Vagina (tissue), 2 donors: ENCODE measurements at places on chromosomes 2 and 18. TPM values are rescaled to one million over a fixed set of nuclear protein-coding genes. Genes with fewer than 3 reads are reported as not detected.

- no peak overlapping the region for H3K27ac ChIP-seq
- no peaks in the 10 kb centered on the region for H3K36me3 ChIP-seq
- DNase-seq: no peak
- no peaks in the 10 kb centered on the region for H3K27me3 ChIP-seq
- no peaks in the 10 kb centered on the region for H3K4me1 ChIP-seq
Observed at GRCh38 chr2:65943099-65943786, 491.7 kb upstream of the MEIS1 start.

DNA sequence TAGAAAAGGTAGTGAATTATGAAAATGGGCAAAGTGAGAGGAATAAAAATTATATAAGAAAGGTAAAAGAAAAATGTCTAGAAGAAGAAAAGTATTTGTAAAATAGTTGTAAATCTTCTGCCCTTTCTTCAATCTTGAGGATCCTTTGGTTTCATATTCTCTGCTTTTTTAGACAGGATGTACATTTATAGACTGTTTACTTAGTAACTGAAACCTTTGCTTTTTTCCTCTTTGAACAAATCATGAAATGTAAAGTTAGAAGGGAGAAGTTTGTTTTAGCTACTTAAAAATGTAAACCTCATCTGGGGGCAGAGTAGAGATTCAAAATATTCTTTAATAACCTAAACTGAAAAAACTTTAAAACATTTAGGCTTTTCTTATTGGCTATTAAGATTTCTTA, 150.4 kb upstream of the ITGA4 start:
- no peaks in the 10 kb centered on the region for H3K36me3 ChIP-seq
- no peak for DNase-seq
- H3K4me3 ChIP-seq: no peak overlapping the region
- no peaks in the 10 kb centered on the region for H3K27me3 ChIP-seq
- H3K4me1 ChIP-seq: peaks cover 13% of the 10 kb centered on the region

- no peaks in the 10 kb centered on the region for H3K27me3 ChIP-seq
- no peak for DNase-seq
- H3K36me3 ChIP-seq: no peaks in the 10 kb centered on the region
- peaks cover 12% of the 10 kb centered on the region for H3K4me1 ChIP-seq
- no peak overlapping the region for H3K4me3 ChIP-seq
Observed at GRCh38 chr18:58252166-58252565, 208.1 kb downstream of the NEDD4L start.

- peaks cover 41% of the 10 kb centered on the region for H3K4me1 ChIP-seq
- no peaks in the 10 kb centered on the region for H3K27me3 ChIP-seq
- no peak overlapping the region for H3K4me3 ChIP-seq
- H3K36me3 ChIP-seq: no peaks in the 10 kb centered on the region
Observed at GRCh38 chr2:42867093-42868065, 75.0 kb upstream of the HAAO start.

- H3K36me3 ChIP-seq: no peaks in the 10 kb centered on the region
- no peaks in the 10 kb centered on the region for H3K27me3 ChIP-seq
- no peak for DNase-seq
- no peaks in the 10 kb centered on the region for H3K4me1 ChIP-seq
Observed at GRCh38 chr2:29613067-29613466, 308.3 kb downstream of the ALK start.

DNA sequence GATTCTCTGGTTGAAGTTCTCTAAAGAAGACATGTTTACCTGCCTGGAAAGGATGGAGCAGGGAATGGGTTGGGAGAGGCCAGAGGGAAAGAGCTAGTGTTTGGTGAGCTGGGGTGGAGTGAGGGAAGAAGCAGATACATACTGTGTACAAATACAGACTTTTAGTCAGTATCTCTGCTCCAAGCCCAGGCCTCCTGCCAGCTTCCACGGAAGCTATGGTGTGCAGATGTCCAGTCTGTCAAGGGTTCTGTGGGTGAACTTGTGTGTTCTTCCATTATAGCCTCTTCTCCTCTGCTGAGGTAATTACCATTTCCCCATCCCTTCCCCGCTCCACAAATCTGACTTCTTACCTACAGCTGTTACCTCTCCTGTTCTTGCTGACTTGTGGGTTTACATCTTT, 208.6 kb downstream of the HRH4 start:
- H3K36me3 ChIP-seq: no peaks in the 10 kb centered on the region
- no peak overlapping the region for H3K4me3 ChIP-seq
- no peaks in the 10 kb centered on the region for H3K4me1 ChIP-seq
- no peak overlapping the region for H3K27ac ChIP-seq
- no peak for DNase-seq

GRCh38 chr2:174247474-174248186, 702 bp downstream of the OLA1 start:
- H3K27ac ChIP-seq: peak overlapping the region; percentile 69
- H3K27me3 ChIP-seq: no peaks in the 10 kb centered on the region
- no peaks in the 10 kb centered on the region for H3K36me3 ChIP-seq
- H3K4me1 ChIP-seq: peaks cover 20% of the 10 kb centered on the region

DNA sequence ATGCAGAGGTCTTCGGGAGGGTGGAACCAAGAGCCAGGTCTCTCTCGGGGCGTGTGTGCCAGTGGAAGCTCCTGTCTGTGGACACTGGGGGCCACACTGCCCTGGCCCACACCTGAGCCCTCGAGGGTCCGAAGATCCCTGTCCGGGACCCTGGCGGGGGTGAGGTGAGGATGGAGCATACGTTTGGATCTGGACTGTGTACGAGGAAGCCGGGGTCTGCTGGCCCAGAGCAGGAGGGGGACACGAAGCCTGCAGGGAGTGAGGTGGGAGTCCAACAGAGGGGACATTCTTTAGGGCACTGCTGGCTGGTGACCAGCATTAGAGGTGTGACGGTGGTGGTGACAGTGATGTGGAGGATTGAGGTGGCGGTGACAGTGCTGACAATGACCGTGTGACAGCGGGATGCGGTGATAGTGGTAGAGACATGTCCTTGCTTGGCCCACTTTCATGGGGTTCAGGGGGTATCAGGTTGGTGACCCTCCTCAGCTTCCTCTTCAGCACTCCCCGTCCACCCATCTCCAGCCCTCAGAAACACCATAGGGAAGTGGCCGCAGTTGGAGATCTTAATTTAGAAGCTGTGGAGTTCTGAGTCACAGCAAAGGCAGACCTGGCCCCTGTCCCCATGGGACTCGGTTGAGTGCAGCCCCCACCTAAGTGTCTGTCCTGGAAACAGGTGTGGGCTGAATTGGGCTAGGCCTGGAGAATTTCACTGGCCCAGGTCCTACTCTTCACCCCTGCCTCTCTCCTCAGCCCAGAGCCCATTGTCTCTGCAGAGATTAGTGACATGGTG, 252.0 kb downstream of the DYSF start:
- H3K4me3 ChIP-seq: no peak overlapping the region
- no peaks in the 10 kb centered on the region for H3K36me3 ChIP-seq
- no peaks in the 10 kb centered on the region for H3K4me1 ChIP-seq

DNA sequence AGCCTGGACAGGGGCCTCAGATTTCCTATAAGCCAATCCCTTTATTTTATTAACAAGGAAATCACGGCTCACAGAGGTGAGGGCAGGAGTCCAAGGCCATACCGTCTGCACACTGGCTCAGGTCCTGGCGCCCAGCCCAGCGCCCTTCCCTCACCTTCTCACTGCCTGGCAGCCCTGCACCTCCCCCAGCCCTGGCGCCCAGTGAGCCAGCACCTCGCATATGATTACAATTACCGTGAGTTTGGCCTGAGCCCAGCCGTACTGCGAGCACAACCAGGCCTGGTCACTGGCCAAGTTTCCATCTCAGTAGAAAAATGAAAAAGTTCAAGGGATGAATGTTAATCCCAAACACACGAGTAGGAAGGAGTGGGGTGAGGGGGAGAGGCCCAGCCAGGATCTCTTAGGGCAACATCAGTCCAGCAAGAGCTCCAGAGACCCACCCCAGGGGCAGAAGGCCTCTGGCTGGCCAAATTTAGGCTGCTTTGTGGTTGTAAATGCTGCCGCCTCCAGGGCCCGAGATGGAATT, 68.4 kb downstream of the MCFD2 start:
- no peak overlapping the region for H3K4me3 ChIP-seq
- no peaks in the 10 kb centered on the region for H3K36me3 ChIP-seq
- H3K27me3 ChIP-seq: no peaks in the 10 kb centered on the region
- H3K4me1 ChIP-seq: peaks cover 61% of the 10 kb centered on the region
- H3K27ac ChIP-seq: peak overlapping the region; percentile 89

DNA sequence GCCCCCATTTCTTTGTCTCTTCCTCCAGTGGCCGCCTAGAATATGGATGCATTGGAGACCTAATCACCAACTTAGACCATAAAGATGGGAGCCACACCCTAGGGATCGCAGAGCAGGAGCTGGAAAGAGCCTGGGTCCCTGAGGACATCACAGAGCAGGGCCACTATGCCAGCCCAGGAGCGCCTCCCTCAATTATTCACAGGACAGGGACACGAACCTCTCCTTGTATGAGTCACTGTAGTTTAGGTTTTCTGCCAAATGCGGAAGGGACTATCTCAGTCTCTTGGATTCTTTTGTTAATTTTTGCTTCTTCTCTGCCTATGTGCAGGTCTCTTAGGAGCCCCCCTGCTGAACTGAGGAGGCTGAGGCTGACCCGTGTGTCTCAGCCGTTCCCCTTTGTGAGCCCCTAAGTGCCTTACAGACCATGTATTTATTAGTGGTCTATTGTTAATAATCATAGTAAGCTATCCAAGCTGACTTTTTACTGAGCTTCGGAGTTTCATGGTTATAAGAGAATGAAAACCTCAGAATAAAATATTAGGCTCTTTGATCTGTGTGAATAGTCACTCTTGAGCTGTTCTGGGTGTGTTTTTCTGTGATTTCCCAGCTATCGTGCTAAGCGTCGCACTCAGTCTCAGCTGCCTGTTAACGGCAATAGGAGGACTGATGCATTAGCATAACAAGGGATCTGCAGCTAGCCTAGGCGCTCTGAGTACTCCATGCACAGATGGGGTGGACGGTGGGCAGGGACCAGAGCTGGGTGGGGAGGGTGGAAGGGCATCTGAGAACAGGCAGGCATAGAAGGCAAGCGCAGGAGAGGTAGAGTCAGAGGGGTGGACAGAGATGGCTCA, 12.7 kb upstream of the PTPN4 start:
- H3K4me3 ChIP-seq: no peak overlapping the region
- no peaks in the 10 kb centered on the region for H3K36me3 ChIP-seq
- peaks cover 7% of the 10 kb centered on the region for H3K4me1 ChIP-seq
- no peak for DNase-seq

GRCh38 chr2:128374711-128375413, 56.2 kb upstream of the HS6ST1 start:
- no peaks in the 10 kb centered on the region for H3K27me3 ChIP-seq
- H3K4me3 ChIP-seq: no peak overlapping the region
- H3K27ac ChIP-seq: peak overlapping the region; percentile 53
- H3K36me3 ChIP-seq: no peaks in the 10 kb centered on the region
- H3K4me1 ChIP-seq: peaks cover 94% of the 10 kb centered on the region

DNA sequence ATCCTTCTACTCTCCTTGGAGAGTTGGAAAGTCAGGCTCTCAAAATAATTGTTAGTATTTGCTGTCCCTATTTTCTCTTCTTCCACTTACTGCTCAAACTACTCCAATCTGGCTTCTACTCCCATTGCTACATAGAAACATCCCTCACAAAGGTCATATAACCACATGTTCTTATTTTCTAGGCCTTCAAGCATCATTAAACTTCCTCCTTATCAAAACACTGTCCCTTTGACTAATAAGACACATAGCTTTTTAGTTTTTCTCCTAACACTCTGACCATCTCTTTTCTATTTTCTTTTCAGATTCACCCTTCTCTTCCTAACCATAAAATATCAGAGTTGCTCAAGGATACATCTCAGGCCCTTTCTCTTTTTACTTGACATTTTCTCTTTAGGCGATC, 148.3 kb downstream of the MBD2 start:
- H3K36me3 ChIP-seq: no peaks in the 10 kb centered on the region
- no peak overlapping the region for H3K4me3 ChIP-seq
- H3K4me1 ChIP-seq: no peaks in the 10 kb centered on the region
- no peak overlapping the region for H3K27ac ChIP-seq
- H3K27me3 ChIP-seq: no peaks in the 10 kb centered on the region

DNA sequence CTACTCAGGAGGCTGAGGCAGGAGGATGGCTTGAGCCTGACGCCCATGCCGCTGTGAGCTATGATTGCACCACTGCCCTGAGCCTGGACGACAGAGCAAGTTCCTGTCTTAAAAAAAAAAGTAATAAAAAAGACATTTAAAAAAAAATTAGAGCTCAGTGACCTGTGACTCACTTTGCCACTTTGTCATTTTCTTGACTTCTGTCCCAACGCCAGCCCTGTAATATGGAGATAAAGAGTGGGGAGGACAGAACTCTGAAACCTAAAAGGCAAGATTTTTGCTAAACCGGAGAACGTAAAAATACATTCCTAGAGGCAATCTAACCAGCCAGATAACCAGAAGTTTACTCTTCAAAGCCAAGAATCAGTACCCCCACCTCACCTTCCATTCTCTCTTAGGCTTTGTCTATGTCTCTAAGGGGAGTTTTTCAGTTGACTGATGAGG, 49.0 kb downstream of the PRKRA start:
- no peak for DNase-seq
- no peaks in the 10 kb centered on the region for H3K4me1 ChIP-seq
- no peak overlapping the region for H3K4me3 ChIP-seq
- H3K36me3 ChIP-seq: no peaks in the 10 kb centered on the region

DNA sequence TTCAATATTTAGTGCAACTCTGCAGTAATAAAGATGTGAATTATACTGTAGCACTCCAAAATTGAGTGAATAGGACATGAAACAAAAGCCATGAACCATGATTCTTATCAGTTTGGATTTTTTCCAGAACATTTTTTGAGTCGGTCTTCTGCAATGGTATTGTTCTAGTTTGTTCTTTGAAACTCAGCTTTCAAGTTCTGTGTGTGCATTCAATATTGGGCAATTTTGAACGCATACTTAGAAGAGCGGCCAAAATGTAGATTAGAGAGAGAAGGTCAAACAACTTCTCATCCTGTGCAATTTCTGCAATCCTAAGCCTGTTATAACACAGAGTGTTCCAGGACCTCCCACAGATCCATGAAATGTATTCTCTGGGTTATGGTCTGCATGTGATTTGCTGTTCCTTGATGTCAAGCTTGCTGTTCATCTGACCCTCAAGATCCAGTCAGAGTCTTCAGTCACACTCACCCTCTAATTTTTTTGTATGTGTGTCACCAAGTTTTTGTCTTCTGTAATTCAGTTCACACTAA, 48.3 kb downstream of the TSPYL6 start:
- H3K36me3 ChIP-seq: no peaks in the 10 kb centered on the region
- H3K4me1 ChIP-seq: peaks cover 27% of the 10 kb centered on the region
- H3K27ac ChIP-seq: peak overlapping the region; percentile 41
- H3K27me3 ChIP-seq: no peaks in the 10 kb centered on the region

DNA sequence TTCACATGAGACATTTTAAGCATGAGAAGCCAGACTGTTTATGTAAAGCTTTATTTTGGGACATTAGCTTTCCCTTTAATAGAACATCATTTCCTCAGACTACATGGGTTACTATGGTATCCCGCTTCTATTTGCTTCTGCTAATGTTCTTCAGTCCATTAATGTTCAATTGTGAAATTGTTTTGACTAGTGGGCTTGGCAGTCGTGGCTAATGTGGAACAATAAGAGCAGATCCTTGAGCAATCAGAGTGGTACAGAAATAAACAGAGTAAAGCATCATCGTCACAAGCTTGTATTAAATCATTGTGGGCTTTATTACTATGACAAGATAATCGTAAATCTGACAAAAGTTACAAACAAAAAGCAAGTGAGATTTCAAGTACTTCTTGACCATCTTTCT, 60.2 kb downstream of the PDE1A start:
- H3K36me3 ChIP-seq: no peaks in the 10 kb centered on the region
- peaks cover 29% of the 10 kb centered on the region for H3K4me1 ChIP-seq
- H3K4me3 ChIP-seq: no peak overlapping the region
- no peak for DNase-seq

Gene LYG2
- total RNA-seq: not detected

Gene ADD2
- total RNA-seq: 3.4 TPM

Gene PRKAG3
- total RNA-seq: not detected

Gene PARD3B
- total RNA-seq: 12.3 TPM

Gene TSPYL6
- not detected for total RNA-seq

Gene PPP1R1C
- not detected for total RNA-seq

Gene GCFC2
- total RNA-seq: 35.6 TPM

Gene MARCO
- total RNA-seq: 5.6 TPM

Gene MAP3K19
- total RNA-seq: not detected
